Right renal pelvis (tissue), 4 donors: ENCODE measurements at places on chromosomes 3 and 15. TPM values are rescaled to one million over a fixed set of nuclear protein-coding genes. Genes with fewer than 3 reads are reported as not detected.

Gene WDR72
- polyA plus RNA-seq = 73.1 TPM

Gene SCAANT1
- 0.90 TPM for polyA plus RNA-seq

Gene PLSCR5
- not detected for polyA plus RNA-seq

Gene SV2B
- 0.82 TPM for polyA plus RNA-seq

Gene SPATA12
- not detected for polyA plus RNA-seq

Gene PRR20G
- polyA plus RNA-seq = not detected

Gene CKMT1A
- 1.2 TPM for polyA plus RNA-seq

Gene GPR87
- 0.40 TPM for polyA plus RNA-seq

Gene PAK6
- 6.7 TPM for polyA plus RNA-seq

Gene GATA2
- polyA plus RNA-seq = 38.8 TPM

- DNase-seq = no peak
Measured at GRCh38 chr15:77030048-77030927, 35.4 kb downstream of the PSTPIP1 start.

DNA sequence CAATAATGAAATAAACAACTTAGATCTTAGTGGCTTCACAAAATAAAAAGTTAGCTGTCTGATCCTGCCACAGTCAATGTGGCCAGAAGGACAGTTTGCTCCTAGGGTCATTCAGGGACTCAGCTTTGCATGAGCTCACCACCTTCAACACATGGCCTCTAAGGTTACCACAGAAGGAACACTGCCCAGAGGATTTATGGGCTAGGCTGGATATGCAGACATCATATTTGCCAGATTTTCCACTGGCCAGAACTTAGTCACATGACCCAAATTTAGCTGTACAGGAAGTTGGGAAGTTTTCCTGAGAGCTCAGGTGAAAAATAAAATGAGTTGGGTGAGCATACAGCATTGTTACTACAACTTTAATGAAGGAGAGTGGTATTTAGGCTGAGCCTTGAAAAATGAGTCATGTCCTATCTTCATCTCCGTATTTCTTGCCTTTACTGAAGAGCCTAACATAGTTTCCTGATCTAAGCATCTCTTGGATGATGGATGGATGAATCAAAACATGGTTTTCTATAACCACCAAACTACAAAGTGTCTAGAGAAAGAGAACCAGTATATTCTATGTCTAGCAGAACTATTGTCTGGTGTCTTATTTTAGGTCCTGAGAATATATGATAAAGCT lies 54.9 kb upstream of the TMEM108 start:
- DNase-seq = no peak

GRCh38 chr3:114848082-114848481 lies 299.0 kb downstream of the ZBTB20 start:
- DNase-seq = no peak

DNA sequence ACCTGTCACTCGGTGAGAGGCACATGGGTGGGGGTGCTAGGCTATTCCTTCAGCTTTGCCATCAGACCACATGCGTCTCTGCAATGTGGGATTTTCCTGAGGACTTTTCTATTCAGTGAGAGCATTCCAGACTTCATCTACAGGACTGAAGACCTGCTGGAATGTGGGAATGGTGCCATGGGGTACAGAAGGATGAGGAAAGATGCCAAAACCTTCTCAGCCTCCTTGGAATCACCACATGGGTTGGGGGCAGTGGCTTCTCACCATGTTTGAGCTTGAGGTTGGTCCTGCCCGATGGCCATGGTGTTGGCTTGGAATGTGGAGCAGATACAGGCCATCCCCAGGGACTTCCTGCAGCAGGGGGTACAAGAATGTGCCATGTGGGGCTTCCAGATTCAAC lies 80.9 kb upstream of the KLF13 start:
- DNase-seq = no peak

- DNase-seq = no peak
Measured at GRCh38 chr15:88716543-88717381, 77.9 kb downstream of the ISG20 start.

DNA sequence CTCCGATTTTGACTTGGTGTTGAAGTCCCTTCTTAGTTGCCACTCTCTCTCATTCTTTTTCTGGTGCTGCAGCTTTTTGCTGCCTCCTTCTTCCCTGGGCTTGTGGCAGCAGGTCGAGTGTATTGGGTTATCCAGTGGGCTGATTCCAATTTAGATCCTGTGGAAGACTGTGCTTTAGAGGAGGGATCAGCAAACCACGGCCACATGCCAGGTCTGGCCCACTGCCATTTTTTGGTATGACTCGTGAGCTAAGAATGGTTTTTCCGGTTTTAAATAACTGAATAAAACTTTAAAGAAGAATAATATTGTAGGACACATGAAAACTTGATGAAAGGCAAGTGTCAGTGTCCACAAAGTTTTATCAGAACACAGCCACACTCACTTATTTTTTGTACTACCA lies 330.5 kb downstream of the ROBO2 start:
- no peak for DNase-seq

GRCh38 chr15:65049418-65049840 lies 4.2 kb downstream of the SLC51B start:
- peak; percentile 84 for DNase-seq

GRCh38 chr3:183487016-183487415 lies 58.6 kb upstream of the MCF2L2 start:
- DNase-seq = no peak

GRCh38 chr3:27333843-27334242 lies 35.3 kb downstream of the NEK10 start:
- DNase-seq = no peak

GRCh38 chr3:45960289-45960688 lies 17.0 kb downstream of the CXCR6 start:
- DNase-seq = no peak

DNA sequence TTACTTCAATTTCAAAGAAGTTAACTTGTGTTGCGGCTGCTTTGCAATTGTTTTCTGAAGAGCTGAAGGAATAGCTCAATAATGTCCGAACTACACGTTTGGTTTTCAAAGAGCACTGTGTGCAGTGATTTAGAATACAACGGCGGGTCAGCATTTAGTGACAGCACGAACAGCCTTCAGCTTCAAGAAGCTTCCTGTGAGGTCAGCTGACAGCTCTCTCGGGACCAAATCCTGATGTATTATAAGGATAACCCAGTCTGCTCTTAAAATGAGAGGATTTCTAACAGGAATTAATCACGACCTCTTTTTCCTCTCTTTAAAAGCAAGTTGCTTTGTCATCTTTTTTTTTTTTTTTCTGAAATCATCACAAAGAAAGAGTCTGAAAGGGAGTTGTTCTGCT lies 97.9 kb upstream of the UNC13C start:
- no peak for DNase-seq

DNA sequence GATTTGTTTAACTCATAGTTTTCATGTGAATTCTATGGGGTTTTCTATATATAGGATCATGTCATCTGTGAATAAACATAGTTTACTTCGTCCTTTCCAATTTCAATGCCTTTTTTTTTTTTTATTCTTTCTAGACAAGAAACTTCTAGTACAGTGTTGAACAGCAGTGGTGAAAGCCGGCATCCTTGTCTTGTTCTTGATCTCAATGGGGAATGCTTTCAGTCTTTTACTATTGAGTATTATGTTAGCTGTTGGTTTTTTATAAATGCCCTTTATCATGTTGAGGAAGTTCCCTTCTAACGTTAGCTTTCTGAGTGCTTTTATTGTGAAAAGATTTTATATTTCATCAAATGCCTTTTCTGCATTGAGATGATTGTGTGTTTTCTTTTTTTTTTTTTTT lies 69.0 kb downstream of the SLMAP start:
- DNase-seq = no peak

DNA sequence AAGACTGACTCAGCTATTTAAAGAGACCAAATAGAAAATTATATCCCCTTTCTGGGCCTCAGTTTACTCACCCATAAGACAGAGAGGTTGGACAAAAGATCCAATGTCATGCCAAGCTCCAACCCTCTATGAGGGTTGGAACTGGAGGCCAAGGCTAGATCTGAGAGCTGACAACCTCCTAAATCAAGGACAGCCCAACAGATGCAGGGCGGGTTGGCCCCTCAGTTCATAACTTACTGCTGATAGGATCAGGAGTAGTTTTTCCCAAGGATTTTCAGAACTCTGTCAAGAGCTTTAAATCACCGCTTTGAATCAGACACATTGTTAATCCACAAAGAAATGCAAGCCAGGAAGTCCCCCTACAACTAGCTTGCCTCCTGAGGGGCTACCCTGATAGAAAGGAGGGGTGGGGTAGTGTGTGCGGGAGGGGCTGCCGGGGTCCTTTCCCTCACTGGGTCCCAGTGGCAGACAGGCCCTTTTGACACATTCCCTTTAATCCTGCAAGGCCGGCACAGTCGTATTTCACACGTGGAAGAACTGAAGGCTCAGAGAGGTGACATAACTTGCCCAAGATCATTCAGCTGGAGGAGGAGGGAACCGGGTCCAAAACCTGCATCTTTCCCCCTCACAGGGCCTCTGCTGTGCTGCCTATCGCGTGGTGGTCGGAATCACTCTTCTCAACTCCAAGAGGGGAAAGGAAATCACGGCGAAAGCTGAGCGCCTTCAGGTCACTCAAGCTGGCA lies 21.4 kb downstream of the BMF start:
- DNase-seq = no peak

DNA sequence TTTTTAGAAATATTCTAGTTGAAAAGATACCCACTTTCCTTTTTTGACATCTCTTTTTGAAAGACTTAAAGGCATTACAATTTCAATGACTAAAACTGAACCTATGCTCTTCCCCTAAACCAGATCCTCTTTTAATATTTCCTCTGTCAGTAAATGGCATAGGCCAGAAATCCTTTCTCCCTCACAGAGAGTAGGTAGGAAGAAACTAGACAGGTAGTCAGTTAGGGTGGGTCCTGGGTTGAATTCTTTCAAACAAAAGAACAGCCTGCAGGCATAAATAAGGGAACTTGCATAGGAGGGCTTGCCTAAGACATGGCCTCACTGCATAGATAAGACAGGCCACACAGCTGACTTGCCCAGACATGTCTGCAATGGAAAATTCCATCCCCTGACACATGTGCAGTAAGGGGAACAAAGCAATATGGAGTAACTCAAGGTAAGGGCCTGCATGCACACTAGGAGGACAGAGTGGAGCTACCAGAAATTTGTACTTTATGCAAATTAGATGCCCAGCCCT lies 23.1 kb downstream of the PLSCR5 start:
- no peak for DNase-seq

GRCh38 chr3:73018790-73019441 lies 22.3 kb downstream of the PPP4R2 start:
- no peak for DNase-seq

GRCh38 chr3:161800985-161801559 lies 304.5 kb downstream of the OTOL1 start:
- no peak for DNase-seq

GRCh38 chr3:111045564-111045963 lies 26.1 kb upstream of the NECTIN3 start:
- DNase-seq = no peak

DNA sequence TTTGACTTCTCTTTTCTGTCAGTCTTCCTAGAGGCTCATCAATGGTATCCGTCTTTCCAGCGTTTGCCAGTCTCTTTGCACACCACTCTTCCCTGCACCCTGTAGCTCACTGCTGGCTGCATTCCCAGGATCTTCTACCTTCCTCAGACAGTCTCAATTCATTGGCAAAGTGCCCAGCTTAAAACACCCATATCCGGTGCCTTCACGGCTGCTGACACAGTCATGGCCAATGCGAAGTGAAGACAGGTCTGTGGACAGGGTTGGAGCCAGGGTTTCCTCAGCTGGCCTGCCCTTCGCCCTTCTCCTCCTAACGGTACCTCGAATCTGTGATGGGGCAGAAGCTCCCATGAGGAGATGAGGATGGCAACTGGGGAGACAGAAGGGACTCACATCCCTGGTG lies 36.1 kb downstream of the PTH1R start:
- DNase-seq = no peak

DNA sequence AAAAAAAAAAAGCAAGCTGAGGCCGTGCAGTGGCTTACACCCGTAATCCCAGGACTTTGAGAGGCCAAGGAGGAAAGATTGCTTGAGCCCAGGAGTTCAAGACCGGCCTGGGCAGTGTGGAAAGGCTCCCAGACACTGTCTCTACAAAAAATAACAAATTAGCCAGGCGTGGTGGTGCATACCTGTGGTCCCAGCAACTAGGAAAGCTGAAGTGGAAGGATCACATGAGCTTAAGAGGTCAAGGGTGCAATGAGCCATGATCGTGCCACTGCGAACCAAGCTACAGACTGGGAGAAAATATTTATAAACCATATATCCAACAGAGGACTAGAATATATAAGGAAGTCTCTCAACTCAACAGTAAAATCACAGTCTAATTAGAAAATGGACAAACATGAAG lies 10.0 kb downstream of the KLHDC8B start:
- DNase-seq = no peak

- DNase-seq = no peak
Measured at GRCh38 chr3:136336329-136337100, 86.4 kb downstream of the PCCB start.
